ENCODE measurements at places on chromosomes 11 and 22.

GRCh38 chr11:64088162-64089026, 52.7 kb downstream of the FLRT1 start:
- no peak for DNase-seq

GRCh38 chr22:17917490-17917983, 106.8 kb downstream of the MICAL3 start:
- no peak for DNase-seq

GRCh38 chr22:17303441-17303839, 65.8 kb upstream of the CECR2 start:
- no peak for DNase-seq

GRCh38 chr11:71358963-71359567, 89.1 kb downstream of the DHCR7 start:
- DNase-seq, result no peak

DNA sequence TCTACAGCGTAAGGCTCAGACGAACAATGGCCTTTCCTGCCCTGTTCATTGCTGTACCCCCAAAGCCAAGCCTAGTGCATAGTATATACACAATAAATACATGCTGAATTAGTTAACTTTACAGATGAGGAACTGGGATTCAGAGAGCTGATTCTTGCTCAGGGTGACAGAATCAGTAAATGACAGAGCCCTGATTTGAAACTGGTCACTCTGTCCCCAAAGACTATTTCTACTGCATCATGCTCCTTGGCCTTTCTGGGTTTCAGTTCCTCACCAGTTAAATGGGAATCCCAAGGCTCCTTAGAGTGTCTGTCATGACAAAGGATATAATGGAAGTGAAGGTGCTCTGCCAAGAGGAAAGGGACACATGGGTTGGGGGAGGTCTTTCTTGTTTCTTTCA, 50.5 kb upstream of the TSKU start:
- DNase-seq, result no peak

- no peak for DNase-seq
These were observed 620 bp downstream of the SMPD1 start for GRCh38 chr11:6390718-6391469.

GRCh38 chr11:1261241-1262071, 38.6 kb downstream of the MUC5B start:
- no peak for DNase-seq

- no peak for DNase-seq
These were observed 2.9 kb downstream of the CCDC86 start for GRCh38 chr11:60844870-60845221.
